ENCODE measurements at places on chromosomes 13 and 19. TPM values are rescaled to one million over a fixed set of nuclear protein-coding genes. Genes with fewer than 3 reads are reported as not detected.

The RASIP1 gene
- total RNA-seq: 0.74 TPM

The SLC25A41 gene
- total RNA-seq: not detected

The CCDC70 gene
- not detected for total RNA-seq

The BRD4 gene
- 28.6 TPM for total RNA-seq

The SIGLECL1 gene
- not detected for total RNA-seq

The TDRD12 gene
- 0.28 TPM for total RNA-seq

The ANGPTL8 gene
- not detected for total RNA-seq

The GPX4 gene
- total RNA-seq: 159 TPM

The ZNF221 gene
- total RNA-seq: 9.8 TPM

Measured in smooth muscle cell of the umbilical artery (primary cell).